ENCODE measurements at places on chromosomes 7 and 10.

DNA sequence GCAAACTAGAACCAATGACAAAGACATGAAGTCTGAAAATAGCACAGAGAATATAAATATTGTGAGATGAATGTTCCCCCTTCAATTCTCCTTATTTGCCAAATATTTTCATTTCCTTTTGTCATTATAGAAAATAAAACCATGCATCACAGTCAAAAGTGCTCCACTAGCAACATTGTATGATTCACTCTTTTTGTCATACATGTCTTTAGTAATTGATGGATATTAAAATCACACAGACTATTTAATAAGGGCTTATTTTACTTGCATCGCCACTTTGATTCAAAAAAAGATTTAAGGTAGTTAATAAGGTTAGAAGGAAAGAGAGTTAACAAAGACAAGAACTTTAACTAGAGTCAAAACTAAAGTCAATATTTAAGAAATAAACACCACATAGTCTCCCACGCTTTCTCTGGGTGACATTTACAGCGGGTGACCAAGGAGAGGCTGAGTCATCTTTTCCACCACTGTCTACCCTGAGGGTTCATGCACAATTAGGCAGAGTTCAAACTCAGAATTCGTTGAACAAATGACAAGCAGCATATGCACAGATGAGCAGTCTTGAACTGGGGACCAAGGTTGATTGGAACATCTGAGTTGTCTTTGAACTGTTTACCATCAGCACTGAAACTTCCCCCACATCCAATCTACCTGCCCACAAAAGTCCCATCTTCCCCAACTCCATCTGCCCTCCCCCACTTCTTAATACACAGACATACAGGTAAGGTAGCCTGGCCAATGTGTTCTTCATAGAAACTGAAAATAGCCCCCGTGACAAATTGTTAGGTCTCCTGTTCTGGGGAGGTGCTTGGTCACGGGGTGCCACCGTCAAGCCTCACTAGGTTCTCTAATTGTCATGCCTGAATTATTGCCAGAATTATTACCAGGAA, 42.5 kb downstream of the C7orf25 start:
- DNase-seq = no peak

DNA sequence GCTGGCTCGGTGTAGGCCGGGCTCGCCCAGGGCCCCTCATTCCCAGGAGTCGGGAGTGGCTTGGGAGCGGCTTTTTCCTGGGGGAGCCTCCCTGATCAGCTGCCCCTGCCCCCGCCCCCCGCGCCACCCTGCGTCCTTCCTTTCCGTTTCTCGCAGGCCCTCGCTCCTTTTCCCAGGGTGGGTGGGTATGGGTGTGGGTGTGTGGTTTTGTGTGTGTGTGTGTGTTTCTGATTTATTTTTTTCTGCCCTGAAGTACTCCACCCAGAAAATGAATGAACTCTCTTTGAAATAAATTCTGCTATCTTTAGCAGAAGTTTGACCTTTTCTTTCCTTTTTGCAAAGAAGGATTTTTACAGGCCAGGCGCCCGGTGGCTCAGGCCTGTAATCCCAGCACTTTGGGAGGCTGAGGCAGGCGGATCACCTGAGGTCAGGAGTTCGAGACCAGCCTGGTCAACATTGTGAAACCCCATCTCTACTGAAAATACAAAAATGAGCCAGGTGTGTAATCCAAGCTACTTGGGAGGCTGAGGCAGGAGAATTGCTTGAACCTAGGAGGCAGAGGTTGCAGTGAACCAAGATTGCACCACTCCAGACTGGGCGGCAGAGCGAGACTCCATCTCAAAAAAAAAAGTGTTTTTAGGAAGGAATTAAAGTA, 30.0 kb upstream of the AP5Z1 start:
- DNase-seq = no peak

GRCh38 chr7:40822861-40823260, 688.1 kb downstream of the SUGCT start:
- DNase-seq = no peak

DNA sequence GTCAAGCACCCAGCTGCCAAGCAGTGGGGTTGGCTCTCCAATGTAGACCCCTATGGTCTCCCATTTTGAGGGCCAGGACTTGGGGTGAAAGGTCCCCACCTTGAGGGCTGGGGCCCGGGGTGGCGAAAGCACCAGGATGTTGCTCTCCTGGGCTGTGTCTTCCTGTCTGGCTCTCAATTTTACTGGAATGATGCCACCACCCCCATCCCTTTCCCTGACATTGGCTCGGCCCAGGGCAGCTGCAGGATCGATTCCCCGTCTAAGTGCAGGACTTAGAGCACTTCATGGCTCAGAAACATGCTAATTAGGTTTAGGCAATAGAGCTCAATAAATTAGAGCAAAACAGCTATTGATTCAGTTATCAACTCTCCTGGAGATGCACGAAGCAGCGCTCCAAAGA, 27.0 kb upstream of the HSPA12A start:
- no peak for DNase-seq

- DNase-seq = no peak
Measured at GRCh38 chr7:76280408-76280807, 22.1 kb upstream of the HSPB1 start.
